ENCODE measurements at places on chromosomes 11 and 22.

DNA sequence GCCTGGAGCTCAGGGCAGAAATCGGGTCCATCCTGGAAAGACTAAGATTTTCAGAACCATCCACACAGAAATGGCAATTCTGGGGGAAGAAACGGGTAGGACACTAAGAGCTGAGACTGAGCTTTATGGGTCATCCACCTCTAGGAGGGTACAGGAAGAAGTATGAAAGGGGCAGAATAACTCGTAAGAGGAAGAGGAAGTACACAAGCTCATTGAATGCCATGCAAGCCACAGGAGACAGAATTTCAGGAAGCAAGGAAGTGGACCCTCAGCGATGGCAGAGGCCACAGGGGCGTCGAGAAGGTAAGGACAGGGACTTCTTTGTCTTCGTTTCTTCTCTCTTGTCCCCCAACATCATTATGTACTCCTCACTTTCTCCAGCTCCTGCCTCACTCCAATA is 169.6 kb downstream of the MAML2 start:
- no peak for DNase-seq

DNA sequence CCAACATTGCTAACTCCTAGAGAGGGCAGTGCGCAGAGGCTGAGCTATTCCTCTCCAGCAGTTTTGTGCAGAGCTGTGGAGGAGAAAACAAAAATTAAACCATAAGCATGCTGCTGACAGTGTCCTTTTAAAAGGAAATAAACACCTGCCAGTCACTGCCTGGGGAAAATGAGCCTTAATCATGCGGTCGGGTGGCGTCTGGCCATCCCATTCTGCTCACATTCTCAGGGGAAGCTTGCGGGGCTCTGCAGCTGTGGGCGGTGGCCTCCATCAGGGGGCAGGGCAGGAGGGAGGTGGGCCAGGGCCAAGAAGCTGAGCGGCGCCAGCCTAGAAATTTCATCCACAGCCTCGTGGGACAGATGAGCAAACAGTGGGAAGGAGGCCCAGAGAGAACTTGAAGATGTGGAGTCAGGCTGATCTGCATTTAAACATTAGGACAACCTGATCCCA is 71.0 kb upstream of the TP53I11 start:
- DNase-seq, result no peak

- DNase-seq, result no peak
Observed at GRCh38 chr11:122439866-122440810, 215.4 kb upstream of the UBASH3B start.

DNA sequence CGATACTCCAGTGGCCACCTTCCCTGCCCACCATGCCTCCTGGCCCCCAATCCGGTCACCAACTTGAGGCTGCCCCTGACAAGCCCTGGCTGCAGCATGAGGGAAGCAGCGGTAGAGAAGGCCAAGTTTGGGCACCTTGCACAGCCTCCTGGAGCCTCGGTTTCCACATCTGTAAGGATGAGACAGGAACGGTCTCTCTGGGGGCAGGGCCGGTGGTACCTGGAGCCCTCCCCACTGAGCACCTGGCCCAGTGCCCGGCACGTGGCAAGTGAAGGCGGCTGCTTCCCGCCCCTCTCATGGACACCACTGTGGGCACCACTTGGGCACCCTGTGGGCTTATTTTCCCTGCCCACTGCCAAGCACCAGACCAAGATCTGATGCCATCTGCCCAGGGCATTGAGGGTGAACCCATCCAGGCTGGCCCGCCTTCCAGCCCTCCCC is 77.8 kb downstream of the CDKN1C start:
- no peak for DNase-seq

DNA sequence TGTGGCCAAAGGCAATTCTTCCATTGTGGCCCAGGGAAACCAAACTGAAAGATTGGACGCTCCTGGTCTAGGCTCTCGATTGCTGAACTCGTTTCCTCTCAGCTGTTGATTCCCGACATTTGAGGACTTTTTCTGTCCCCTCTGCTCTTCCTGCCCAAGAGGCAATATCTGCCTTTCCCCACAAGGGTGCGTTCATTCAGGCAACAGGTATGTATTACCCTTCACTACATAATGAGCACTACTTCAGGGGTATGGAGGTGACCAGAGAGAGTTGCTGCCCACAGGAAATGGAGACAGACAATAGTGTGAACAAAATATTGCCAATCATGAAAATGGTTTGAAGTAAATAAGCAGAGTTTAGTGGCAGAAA is 8.2 kb downstream of the PTH start:
- DNase-seq, result no peak

GRCh38 chr22:42909363-42910058 is 52.4 kb upstream of the ARFGAP3 start:
- DNase-seq, result no peak

DNA sequence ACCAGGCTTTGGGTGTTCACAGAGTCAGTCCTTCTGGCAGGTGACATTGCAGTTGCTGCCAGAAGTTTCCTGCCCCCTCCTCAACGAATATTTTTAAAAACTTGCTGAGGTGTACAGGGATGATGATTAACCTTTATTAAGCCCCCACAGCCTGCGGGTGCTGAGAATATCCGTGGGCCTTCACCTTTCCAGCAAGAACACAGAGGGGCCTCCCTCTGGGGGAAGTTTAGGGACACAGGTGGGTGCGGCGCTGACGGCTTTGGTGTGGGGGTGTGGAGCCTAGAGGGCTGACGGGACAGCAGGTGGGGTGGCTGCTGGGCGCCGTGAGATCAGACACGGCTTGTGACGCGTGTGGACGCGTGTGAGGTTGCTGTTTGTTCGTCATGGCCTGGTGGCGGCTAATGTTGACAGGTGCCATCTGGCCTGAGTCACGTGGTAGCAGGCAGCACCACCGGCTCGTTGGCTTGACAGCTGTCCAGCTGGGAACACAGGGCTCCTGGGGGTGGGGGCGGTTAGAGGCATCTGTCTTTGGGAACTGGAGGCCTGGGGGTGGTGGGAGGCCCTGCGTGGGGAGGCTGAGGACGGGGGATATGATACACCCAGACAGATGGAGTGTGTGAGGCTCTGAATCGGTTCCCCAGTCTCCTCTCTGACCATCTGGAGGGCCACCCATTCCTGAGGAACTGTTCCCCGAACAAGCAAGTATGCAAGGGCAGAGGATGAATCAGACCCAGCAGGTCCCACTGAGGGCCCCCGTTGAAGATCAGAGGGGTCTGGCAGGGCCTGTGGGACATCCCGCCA is 12.5 kb upstream of the LRRC10B start:
- no peak for DNase-seq
